Kasumi-1 (cell line): ENCODE measurements at places on chromosomes 1 and 21.

- DNase-seq: peak; percentile 79
Observed at GRCh38 chr1:117607471-117607870, 1.6 kb downstream of the TENT5C start.

GRCh38 chr1:65615859-65616258 lies 176.8 kb upstream of the PDE4B start:
- no peak for DNase-seq

DNA sequence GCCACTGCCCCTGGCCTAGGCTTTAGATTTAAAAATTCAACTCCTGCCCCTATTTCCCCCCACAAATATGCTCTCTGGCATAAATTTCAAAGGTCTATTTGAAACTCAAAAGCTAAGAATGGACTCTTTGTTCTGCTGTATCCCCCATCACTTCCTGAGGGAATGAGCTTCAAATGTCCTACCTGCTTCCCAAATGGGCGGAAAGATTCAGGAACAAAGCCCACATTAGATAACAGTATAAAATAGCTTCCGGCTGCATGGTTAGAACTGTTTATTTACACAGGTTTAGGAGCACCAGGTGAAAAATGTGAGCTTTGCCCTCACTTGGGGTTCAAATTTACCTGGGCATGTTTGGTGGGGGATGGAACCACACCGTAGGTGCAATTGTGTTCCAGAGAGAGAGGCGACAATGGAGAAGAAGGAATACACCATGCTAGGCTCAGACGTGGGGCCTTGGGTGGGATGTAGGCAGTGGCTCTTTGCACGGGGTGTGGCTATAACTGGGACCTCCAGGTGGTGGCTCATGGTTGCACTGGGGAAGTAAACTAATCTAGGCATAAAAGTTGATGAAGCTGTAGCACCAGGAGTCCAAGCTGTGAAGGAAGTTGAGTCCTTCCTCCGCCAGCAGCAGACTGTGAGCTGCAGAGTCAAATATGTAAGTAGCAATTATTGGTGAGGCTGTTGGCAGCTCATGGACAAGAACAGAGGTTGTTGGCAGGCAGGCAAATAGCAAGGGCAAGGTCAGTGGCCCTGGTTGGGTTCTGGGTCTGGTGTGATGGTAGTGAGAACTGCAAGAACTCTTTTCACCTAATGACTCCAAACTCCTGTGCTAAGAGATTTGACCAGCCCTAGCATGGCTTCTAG lies 41.5 kb upstream of the SRSF10 start:
- no peak for DNase-seq

- DNase-seq: no peak
Observed at GRCh38 chr1:6014130-6014999, 22.1 kb upstream of the NPHP4 start.

DNA sequence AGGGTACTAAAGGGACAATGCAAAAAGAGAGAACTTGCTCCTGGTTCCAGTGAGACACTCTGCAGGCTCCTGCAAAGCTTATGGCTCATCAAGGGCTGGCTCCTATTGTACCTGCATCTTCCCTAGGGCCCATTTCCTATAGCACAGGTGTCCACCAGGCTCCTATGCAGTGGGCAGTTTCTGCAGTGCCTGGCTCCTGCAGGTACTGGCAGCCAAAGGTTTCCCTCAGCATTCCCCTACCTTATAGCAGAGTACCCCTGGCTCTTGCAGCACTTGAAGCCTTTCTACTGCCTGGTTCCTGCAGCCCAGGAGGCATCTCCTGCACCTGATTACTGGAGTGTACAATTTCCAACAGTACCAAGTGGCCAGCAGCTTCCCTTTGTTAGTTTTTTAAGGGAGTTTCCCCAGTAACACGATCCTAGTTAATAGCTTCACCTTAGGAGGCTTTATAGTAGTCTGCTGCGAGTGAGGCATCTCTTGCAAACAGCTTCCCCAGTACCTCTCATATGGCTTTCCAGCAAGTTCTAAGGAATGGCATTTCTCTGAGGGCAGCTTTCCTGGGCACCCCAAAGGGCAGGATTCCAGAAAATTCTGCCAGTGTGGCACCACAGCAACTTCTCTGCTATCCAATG lies 141.7 kb downstream of the DENND1B start:
- no peak for DNase-seq

- no peak for DNase-seq
Observed at GRCh38 chr1:119251751-119252150, 111.3 kb upstream of the WARS2 start.

DNA sequence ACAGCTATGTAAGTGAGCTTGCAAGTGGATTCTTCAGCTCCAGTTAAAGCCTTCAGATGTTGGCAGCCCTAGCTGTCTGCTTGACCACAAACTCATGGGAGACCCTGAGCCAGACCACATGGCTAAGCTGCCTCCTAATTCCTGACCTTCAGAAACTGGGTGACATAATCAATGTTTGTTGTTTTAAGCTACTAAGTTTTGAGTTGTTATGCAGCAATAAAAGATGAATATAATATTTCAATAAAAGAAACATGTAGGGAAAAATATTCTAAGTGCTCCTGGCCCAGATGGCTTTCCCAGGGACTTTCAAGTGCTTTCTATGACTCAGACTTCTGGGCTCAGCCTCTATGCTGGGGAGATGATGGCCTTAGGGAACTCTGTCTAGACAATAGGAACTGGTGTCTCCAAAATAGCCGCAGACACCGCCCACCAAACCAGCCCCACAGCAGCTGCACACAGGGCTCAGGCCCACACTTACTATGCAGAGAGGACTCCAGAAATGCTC lies 20.3 kb upstream of the AZIN2 start:
- no peak for DNase-seq

DNA sequence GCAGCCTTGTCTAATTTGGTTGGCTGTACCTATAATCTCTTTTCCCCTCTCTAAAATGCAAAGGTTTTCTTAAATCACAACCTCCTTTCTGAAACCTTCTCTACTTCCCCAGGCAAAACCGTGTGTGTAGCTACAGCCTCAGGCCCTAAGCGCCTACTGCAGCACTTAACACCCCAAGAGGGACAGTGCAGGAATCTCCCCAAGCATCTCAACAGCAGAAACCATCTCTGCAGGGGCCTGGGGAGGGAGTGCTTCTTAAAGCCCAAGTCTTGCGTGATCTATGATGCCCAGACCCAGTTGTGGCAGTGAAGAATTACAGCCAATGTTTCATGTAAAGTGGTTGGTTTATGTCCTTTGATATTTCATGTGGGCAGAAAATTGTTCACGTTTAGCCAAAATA lies 159.3 kb downstream of the DSCAM start:
- DNase-seq: no peak

- no peak for DNase-seq
Observed at GRCh38 chr1:47694011-47694890, 256.4 kb downstream of the FOXD2 start.

- no peak for DNase-seq
Observed at GRCh38 chr1:237048803-237049202, 6.8 kb downstream of the RYR2 start.

GRCh38 chr1:41566274-41566885 lies 81.9 kb upstream of the EDN2 start:
- no peak for DNase-seq

- DNase-seq: no peak
Observed at GRCh38 chr1:29879217-29879616, 642.9 kb downstream of the PTPRU start.

DNA sequence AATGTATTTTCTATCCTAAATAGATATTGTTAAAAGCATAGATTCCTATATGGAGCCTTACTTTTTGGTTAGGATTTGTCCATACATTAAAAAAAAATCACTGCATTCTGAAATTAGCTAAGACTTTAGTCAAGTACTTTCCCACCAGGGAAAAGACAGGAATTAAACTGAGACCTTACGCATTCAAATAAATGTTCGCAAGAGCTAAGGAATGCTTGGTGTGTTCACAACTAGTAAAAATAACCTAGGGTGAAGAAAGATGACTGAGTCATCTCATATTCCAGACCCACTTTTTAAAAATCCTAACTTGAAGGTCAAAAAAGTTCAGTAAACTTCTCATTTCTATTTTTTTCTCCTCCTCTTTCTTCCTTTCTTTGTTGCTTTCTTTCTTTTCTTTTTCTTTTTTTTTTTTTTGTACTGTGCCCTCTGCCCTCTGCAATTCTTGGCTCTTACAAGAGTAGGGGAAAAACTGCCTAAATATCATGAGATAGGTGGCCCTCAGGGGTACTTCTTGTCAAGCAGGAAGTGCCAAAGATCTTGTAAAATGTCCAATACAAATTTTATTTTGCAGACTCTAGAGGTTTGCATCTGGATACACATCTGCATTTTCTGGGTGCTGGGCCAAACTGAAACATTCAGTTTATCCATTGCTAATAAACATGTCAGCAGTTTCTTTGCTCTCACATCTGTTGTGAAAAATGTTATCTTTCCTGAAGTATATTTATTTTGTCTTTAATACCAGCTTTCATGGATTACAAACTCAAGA lies 121.4 kb upstream of the GORAB start:
- DNase-seq: no peak

- DNase-seq: no peak
Observed at GRCh38 chr1:39132505-39133339, 71.8 kb upstream of the MACF1 start.

DNA sequence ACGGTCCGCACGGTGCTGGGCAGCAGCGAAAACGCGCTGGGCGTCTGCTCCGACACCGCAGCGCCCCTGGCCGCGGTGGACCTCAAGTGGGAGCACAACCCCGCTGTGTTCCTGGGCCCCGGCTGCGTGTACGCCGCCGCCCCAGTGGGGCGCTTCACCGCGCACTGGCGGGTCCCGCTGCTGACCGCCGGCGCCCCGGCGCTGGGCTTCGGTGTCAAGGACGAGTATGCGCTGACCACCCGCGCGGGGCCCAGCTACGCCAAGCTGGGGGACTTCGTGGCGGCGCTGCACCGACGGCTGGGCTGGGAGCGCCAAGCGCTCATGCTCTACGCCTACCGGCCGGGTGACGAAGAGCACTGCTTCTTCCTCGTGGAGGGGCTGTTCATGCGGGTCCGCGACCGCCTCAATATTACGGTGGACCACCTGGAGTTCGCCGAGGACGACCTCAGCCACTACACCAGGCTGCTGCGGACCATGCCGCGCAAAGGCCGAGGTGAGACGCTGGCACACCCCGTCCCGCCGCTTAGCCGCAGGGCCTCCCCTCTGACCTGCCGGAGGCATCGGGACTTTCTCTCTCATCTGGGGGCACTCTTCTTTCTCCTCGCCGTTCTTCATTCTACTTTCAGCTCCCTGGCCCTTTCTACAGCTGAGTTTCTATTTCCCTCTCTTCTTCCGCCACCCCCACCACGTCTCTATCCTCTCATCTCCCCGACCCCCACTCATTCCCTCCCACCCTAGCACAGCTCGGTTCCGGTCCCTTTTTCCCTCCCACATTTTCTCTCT lies 1.0 kb downstream of the NPR1 start:
- DNase-seq: no peak

- DNase-seq: no peak
Observed at GRCh38 chr1:14605945-14606344, 7.5 kb downstream of the KAZN start.

DNA sequence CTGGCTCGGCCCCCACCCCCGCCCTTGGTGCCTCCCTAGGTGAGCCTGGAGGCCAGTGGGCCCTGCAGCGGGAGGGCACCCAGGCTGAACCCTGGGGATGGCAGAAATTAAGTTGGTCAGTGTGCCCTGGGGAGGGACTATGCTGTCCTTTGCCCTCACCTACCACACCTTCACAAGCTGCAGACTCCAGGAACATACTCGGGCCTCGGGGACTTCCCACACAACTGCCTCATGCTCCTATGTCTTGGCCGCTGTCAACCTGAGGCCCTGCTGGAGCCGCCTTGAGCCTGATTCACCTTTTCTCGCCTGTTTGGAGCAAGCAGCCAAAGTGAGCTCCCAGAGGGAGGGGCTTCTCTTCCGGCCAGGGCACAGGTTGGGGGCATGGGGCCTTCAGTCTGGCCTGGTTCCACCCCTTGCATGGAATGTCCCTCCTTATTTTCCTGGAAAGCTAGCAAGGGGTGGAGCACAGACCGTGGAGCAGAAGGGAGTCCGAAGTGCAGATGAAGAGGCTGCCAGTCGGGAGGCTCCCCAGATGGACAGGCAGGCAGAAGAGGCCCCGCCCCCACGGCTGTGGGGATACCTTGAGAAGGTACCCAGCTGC lies 24.7 kb downstream of the KNCN start:
- no peak for DNase-seq

GRCh38 chr1:85504417-85504816 lies 39.5 kb upstream of the DDAH1 start:
- DNase-seq: no peak

GRCh38 chr1:148263906-148264255 lies 111.8 kb upstream of the NBPF11 start:
- no peak for DNase-seq

DNA sequence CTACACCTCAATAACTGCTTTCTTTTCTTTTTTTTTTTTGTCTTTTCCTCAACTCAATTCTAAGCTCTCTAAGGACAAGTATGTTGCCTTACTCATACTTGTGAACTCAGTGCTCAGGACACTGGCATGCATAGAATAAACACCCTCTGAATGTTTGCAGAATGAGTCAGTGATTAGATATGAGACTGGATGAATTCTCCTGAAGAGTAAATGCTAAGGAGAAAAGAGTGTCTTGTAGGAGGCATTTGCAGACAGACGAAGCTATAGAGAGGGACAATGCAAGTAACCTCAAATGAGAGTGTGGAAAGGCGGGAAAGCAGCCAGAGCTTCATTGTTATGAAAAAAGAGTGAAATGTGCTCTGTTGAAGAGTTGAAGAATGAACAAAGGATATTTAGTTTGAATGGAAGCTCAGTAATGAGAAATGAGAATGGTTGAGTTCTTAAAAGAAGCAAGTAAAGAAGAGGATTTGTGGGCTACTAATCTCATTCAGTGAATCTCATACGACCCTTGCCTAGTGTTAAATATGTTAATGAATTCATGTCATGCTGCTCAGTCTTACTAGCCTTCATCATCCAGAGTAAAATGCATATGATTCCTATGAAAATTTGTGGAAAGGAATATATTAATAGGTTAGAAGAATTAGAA lies 166.1 kb upstream of the DPYD start:
- no peak for DNase-seq
